ENCODE measurements at places on chromosomes 2 and 18. TPM values are rescaled to one million over a fixed set of nuclear protein-coding genes. Genes with fewer than 3 reads are reported as not detected.

Gene SULT1C2
- 9.4 TPM for total RNA-seq

Gene ANKRD62
- total RNA-seq: not detected

Gene GALNT3
- 1.9 TPM for total RNA-seq

Gene TUBB8B
- total RNA-seq: not detected

Gene CTNNA2
- 0.81 TPM for total RNA-seq

Gene CCDC142
- total RNA-seq: 11.5 TPM

Gene CD226
- 8.5 TPM for total RNA-seq

Gene MC5R
- 0.25 TPM for total RNA-seq

Gene CDK15
- 1.9 TPM for total RNA-seq

Gene ACKR3
- 17.3 TPM for total RNA-seq

Gene PROKR1
- 2.5 TPM for total RNA-seq

Gene PARD6G
- total RNA-seq: 6.9 TPM

Gene PSMG2
- total RNA-seq: 68.5 TPM

Gene TIA1
- 114 TPM for total RNA-seq

Gene ARHGEF4
- 10.0 TPM for total RNA-seq

Gene B4GALT6
- total RNA-seq: 18.6 TPM

Gene UGT1A4
- total RNA-seq: not detected

Gene C2orf42
- 11.1 TPM for total RNA-seq

Gene ANKRD30BL
- total RNA-seq: 0.34 TPM

Gene STARD6
- not detected for total RNA-seq

Gene ANKRD36
- 55.9 TPM for total RNA-seq

Gene POTEI
- total RNA-seq: 0.39 TPM

Gene MAPK4
- 13.6 TPM for total RNA-seq

Gene E2F6
- 19.3 TPM for total RNA-seq

Gene CHRND
- total RNA-seq: 0.05 TPM

Gene CROCC2
- total RNA-seq: 1.2 TPM

Gene TEX51
- total RNA-seq: not detected

Gene IL36B
- total RNA-seq: 1.5 TPM

All from motor neuron (in vitro differentiated cells).